ENCODE measurements at places on chromosomes 5 and 9.

DNA sequence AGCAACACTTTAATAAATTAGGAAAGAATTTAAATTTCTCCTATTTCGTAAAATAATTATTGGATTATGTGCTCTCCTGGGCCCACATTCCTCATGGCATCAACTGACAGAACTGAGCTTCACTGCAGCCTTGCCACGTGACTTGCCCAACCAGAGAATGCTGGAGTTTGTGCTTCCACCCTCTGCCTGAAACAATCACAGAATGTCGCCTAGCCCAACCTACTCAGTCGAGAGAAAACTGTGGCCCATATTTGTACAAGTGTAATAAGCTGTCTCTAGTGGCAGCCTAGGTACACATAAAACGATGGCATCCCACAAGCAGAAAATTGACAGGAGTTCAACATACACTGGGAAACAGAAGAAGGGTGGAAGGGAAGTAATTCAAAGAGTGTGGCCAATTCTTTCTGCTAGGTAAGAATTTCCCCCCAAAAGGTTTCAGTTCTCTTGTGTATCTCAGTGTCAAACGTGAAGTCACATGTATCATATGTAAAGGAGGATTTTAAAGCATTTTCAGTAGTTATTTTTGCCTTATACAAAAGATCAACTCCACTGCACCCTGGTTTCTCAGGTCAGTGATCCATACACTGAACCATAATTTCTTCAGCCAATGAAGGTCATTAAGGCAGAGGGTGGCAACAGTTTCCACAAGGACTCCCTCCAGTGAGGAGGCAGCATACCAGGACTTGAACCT is 41.7 kb downstream of the ZNF608 start:
- DNase-seq, result no peak

- no peak for DNase-seq
Observed at GRCh38 chr5:22787807-22788206, 65.3 kb downstream of the CDH12 start.

GRCh38 chr9:15711931-15712330 is 159.1 kb downstream of the CCDC171 start:
- DNase-seq, result no peak

- no peak for DNase-seq
Observed at GRCh38 chr5:902129-902916, 9.6 kb downstream of the TRIP13 start.

DNA sequence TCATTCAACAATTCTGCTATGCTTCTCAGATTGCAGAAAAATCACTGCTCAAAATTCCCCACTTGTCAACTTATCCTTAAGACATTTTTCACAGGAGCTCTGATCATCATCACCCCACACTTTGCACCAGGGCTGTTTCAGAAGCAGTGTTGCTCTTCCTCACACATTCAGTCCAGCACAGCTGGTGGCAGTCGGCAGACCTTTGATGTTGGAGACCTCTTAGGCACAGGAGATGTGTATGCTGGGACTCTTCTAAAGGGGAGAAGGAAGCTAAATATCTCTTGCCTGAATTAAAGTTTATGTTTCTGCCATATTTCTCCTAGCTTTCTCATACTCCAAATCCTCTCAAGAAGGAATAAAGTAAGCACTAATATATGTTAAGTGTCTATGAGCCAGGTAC is 44.8 kb upstream of the SSBP2 start:
- no peak for DNase-seq

DNA sequence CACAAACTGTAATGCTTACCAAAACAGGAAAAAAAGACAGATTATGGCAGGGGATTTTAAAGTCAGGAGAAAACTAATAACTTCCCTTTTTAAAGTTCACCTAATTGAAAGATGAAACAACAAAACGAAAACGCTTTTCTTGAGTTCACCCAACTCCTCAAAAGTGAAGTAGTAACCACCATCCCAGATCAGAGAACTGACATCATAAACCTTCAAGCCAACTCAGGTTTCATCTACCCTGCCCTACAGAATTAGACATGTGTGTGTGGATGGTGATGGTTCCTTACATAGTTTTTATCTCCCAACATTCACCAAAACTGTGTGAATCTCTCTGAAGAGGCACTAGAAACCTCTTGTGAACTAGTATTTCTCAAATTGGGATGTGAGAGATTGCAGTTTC is 195.2 kb upstream of the PTGER4 start:
- DNase-seq, result no peak

GRCh38 chr9:73871636-73872035 is 625.5 kb upstream of the RORB start:
- no peak for DNase-seq

- DNase-seq, result no peak
Observed at GRCh38 chr9:96854651-96855273, 448 bp upstream of the ZNF782 start.

GRCh38 chr9:131707733-131708157 is 32.1 kb downstream of the RAPGEF1 start:
- DNase-seq, result no peak

GRCh38 chr5:172845154-172845553 is 11.1 kb downstream of the ERGIC1 start:
- no peak for DNase-seq

GRCh38 chr5:167688341-167689130 is 602.9 kb upstream of the WWC1 start:
- no peak for DNase-seq

DNA sequence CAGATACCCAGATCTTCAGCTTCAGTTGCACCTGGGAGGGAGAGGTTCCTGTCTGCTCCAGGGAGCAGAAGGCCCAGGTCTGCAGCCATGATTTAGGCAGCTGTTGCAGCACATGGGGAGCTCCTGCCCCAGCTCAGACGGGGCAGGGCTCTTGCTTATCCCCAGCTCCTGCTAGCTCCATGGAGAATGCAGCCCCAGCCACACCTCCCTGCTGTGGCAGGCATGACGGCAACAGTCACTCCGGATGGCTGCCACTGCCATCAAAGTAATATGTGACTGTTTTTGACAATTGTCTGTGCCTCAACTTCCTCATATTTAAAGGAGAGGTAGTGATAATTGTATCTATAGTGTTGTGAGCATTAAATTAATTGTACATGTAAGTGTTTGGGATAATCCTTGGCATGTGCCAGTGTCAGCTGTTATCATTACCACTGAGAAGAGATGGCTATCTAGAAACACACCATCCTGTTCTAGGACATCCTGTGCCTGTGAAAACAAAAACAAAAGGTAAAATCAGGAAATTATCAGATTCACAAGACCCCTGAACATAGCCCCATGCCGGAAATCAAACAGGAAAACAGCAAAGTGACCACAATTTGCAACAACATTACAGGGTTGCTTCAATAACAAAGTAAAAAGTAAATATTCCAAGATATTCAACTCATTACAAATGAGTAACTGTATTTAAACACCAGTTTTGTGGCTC is 1048.8 kb upstream of the ACO1 start:
- DNase-seq, result no peak

DNA sequence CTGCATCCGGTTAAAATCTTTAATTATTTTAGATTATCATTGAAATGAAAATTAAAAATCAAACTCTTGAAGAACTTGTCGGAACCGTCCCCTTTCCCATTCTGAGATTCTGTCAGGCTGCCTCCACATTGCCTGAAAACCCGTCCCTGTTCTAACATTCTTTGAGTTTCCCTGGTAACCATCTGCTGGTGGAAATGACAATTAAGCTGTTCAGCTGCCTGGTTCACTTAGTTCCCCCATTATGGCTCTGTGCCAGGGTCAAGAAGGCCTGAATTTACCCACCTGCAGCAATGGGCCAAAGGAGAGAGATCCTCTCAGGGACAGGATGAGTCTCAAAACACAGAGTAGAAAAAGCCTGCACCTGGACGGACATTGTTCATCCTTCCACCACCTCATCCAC is 11.8 kb upstream of the TCOF1 start:
- DNase-seq, result no peak

DNA sequence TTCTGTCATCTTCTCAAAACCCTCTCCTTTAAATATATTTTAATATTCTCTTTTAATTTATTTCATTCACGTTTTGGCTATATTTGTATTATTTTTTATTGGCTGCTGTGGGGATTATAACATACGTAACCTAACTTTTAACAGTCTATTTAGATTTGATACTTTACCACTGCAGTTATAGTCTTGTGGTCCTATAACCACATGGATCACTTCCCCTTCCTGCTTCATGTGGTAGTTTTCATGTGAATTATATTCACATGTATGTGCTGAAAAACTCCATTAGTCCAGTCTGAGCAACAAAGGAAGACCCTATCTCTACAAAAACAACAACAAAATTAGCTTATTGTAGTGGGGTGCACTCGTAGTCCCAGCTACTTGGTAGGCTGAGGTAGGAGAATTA is 34.3 kb downstream of the CENPP start:
- DNase-seq, result no peak

DNA sequence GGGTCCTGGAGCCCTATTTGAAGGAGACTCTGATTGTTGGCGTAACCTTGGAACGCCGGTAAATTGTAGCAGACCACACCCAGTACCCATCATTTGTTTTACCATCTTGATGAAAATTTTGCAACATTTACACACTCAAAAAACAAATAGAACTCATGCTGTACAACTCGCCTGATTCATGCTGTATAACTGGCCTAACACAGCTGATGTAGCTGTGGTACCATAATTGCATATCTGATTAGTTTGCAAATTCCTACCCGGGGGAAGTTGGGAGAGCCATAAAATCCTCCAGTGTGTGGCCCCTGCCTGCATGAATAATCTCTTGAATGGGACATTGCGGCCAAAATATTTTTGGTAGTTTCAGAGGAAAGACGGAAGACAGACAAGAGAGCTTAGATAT is 9.7 kb downstream of the NIPAL4 start:
- no peak for DNase-seq

DNA sequence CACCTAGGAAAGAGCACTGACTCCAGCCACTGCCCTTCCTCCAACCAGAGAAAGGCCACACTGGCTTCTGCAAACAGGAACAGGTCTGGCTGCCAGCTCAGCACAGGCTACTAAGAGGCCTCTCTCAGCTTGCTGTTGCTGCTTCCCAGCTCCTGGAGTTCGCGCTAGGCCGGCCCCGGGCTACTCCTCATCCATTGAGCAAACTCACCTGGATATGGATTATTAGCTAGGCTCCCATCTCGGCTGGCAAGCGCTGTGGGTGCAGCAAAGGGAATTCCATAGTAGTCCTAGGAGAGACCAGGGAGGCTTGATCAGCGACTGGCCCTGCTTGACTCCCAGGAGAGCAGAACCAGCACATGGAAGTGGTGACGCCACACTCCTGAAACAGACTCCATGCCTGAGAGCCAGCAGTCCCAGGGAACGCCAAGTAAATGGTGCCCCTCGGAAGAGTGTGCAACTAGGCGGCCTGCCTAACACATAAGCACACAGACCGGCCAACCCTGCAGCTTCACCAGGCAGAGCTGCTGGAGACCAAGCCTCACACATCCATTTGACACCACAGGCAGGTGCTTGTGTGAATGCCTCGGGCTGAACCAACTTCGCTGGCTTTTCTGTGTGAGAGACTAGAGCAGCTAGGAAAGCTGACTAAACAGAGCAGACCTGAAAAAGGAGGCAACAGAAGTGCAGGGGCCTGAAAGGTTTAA is 107.2 kb downstream of the UBE2R2 start:
- no peak for DNase-seq
